ENCODE measurements at places on chromosomes 12 and 14.

- no peak for DNase-seq
Measured at GRCh38 chr14:49930720-49931119, 37.8 kb downstream of the ARF6 start.

DNA sequence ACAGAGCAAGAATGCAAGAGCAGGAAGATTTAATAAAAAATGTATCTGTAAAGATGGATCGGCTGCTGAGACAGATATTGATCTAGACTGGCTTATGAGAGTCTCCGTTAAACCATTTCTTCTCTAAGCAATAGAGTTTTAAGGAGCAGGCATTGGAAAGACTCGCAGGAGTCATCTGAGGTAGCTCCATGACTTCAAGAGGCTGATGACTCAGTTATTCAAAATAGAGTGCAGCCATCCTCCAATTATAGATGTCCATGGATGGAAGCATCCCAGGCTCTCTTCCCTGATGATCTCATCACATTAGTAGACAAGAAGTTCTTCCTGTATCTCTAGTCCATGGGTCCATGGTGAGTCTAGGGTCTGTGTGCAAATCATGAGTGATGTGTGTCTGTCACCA is 638.3 kb upstream of the TMEM132C start:
- no peak for DNase-seq

GRCh38 chr14:105398726-105399465 is 558 bp downstream of the TEX22 start:
- DNase-seq = no peak

DNA sequence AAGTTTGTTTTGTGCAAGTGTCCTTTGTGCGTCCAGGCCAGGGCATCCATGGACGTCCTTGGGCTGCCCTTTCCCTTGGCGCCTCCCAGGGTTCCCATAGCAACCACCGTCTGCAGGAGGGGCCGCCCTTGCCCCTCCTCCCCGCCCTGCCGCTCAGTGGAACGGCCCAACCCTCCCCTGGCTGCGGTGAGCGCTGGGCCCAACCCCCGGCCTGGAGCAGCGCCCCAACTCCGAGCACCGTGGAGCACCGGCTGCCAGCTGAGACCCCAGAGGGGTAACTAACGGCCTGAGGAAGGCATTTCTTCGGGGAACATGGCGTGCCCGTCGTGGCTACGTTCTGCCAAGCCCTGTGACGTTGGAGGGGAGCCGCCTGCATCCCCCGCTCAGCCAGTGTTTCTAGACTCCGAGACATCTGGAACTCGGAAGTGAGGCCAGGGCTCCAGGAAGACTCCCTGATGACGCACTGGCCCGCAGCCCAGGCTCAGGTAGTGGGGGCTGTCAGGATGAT is 5.3 kb upstream of the ACACB start:
- DNase-seq = peak; percentile 18

- no peak for DNase-seq
Measured at GRCh38 chr12:60052483-60052882, 456.7 kb downstream of the SLC16A7 start.

- no peak for DNase-seq
Measured at GRCh38 chr12:58915634-58916033, 4.7 kb downstream of the LRIG3 start.

DNA sequence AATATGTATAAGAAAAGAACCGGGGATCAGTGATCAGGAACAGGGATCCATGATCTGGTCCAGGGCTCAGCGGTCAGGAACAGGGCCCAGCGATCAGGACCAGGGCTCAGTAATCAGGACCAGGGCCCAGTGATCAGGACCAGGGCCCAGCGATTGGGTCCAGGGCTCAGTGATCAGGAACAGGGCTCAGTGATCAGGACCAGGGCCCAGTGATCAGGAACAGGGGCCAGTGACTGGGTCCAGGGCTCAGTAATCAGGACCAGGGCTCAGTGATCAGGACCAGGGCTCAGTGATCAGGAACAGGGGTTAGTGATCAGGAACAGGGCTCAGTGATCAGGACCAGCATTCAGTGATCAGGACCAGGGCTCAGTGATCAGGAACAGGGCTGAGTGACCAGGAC is 56.3 kb downstream of the TMEM121 start:
- DNase-seq = no peak

DNA sequence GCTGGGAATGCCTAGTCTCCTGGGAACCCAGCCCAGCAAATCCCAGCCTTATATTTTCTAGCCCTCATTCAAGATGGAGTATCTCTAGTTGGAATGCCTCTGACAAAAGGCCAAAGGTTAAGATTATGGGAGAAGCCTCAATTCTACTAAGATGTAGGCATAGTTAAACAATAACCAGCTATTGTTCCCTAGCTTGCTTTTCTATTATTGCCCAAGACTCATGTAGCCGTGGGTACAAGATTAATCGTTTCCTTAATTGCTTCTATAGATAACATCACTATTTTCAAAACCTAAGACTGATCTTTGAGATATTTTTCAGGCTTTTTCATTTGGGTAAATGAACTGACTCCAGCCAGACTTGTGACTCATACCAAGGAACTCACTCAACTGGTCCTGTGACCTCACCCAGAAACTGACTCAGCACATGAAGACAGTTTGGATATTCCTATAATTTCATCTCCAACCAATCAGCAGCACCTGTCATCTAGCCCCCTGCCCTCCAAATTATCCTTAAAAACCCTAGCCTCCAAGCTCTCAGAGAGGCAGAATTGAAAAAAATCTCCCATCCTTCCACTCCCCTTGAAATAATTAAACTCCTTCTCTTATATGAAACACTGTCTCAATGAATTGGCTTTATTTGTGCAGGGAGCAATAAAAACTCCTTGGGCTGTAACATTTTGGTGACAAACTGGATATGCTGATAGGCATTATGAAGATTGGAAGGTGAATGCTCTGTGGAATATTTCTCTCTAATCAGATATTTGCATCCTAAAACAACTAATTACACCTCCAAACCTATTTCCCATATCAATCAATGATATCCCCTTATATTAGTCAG is 589.0 kb downstream of the C12orf50 start:
- DNase-seq = no peak

GRCh38 chr12:87689196-87689595 is 340.0 kb downstream of the C12orf50 start:
- no peak for DNase-seq

DNA sequence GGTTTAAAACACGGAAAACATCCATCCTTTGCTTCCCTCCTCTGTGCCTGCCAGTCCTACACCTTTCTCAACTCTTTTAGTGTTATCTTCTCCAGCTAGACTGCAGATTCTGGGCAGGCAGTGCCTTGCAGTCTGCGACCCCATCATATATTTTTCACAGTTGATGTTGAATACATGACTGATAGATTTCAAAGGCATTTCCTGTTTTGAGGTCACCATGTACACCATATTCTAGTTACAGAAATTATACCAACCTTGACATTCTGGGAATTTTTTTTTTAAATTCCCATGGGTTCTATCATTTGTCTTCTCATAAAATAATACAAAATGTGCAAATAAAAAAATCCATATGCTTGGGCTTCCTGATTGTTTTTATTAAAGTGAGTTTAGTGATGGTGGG is 16.6 kb downstream of the SOCS2 start:
- DNase-seq = no peak

- no peak for DNase-seq
Measured at GRCh38 chr12:3219233-3219632, 142.1 kb downstream of the TSPAN9 start.

GRCh38 chr12:20547816-20548575 is 147.1 kb upstream of the SLCO1C1 start:
- DNase-seq = no peak

- no peak for DNase-seq
Measured at GRCh38 chr12:46065412-46066166, 75.2 kb upstream of the SCAF11 start.
